ENCODE measurements at places on chromosomes 4 and X.

DNA sequence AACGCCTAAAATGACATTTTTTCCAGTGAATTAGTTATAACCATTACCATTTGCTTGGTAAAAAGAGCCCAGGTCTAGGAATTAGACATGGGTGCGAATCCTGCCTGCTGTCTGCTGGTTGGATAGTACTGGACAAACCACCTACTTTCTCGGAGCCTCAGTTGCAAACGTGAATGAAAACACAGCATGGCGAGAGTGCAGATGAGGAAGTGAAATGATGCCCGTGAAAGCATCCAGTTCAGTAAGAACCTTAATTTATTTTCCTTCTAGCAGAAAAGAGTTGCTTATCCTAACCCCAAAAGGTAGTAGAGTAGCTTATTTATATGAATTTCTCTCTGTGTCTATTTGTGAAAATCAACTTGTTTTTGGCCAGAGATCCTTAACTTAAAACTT is 171.4 kb upstream of the GALNT7 start:
- DNase-seq: no peak

DNA sequence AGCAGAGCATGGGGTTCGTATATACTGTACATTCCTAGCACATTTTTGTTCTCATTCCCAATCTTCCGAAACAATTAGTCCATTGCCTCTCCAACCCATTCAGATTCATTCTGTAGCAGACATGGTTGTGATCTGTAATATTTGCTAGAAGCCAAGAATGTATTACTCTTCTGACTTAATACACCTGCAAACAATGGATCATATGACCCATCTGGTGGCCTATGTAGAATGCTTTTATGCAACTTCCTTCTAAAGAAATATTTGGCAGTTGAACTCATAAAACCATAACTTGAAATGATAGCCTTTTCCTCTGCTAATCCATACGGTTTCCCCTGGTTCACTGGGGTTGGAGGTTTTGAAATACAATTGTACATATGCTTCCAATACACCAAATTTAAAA is 32.8 kb upstream of the SGMS2 start:
- DNase-seq: no peak

GRCh38 chrX:133576876-133577275 is 161.6 kb upstream of the GPC4 start:
- no peak for DNase-seq

- no peak for DNase-seq
Measured at GRCh38 chr4:127708985-127709384, 21.2 kb upstream of the SLC25A31 start.

GRCh38 chrX:47607091-47607490 is 12.6 kb downstream of the SYN1 start:
- no peak for DNase-seq

- DNase-seq: no peak
Measured at GRCh38 chr4:183136855-183137254, 37.8 kb downstream of the WWC2 start.

DNA sequence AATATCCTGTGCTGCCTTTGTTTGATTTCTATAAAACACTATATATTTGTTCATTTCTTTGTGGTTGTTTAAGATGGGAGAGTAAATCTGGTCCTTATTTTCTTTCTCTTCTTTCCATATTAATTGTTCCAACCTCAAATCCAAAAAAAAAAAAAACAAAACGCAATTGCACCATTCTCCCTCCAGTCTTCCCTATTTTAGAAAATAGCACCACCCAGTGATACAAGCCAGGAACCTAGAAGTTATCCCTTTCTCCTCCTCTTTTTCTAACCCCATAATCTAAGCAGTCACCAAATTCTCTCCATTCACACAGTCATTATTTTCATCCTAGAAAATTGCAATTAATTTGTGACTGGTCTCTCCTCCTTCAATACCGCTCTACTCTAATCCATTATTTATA is 107.8 kb downstream of the GABRA3 start:
- no peak for DNase-seq

DNA sequence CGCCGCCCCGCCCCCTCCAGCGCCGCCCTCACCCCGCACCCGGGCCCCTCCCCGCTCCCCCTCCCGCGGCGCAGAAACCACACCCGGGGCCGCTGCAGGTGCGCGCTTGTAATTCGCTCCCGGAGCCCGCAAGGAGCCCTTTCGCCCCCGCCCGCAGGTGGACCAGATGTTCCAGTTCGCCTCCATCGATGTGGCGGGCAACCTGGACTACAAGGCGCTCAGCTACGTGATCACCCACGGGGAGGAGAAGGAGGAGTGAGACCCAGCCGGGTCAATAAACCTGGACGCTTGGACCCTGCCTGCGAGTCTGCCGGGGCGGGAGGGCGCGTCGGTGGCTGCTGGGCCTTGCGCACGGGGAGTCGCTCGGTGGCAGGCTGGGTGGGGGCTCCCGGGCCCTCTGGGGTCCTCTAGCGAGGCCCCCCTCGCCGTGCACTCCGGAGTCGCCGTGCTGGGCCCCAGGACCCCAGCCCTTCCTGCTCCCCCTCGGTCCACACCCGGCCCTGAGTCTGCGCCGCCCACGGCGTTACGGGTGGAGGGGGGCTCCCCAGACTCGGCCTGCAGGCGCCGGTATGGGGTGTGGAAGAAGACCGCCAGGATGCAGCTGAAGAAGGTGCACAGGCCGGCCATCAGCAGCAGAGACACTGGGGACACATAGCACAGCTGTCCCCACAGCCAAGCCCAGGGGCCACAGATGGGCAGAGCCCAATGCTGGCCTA is 7.1 kb downstream of the SLC49A3 start:
- no peak for DNase-seq

Data from amygdala (tissue), 56 donors.